ENCODE measurements at places on chromosomes 16 and 17. TPM values are rescaled to one million over a fixed set of nuclear protein-coding genes. Genes with fewer than 3 reads are reported as not detected.

The CRYBA1 gene
- total RNA-seq, result not detected

The VASN gene
- total RNA-seq, result 2.5 TPM

The MSLN gene
- total RNA-seq, result not detected

The SPECC1 gene
- 49.1 TPM for total RNA-seq

Measured in occipital lobe (tissue), 3 donors.